Tracheal epithelial cell (primary cell): ENCODE measurements at places on chromosomes 11 and 22. TPM values are rescaled to one million over a fixed set of nuclear protein-coding genes. Genes with fewer than 3 reads are reported as not detected.

Gene MCAM
- total RNA-seq = 44.1 and 177 TPM in 2 replicates

Gene RIC3
- 0.43 and 0.96 TPM in 2 replicates for total RNA-seq

Gene MOGAT2
- not detected in 2 replicates for total RNA-seq

Gene ARHGAP20
- total RNA-seq = under 0.01 and 0.24 TPM in 2 replicates

Gene B3GAT1
- not detected in 2 replicates for total RNA-seq

Gene CHRM1
- total RNA-seq = not detected in 2 replicates

Gene TRIM29
- total RNA-seq = 488 and 512 TPM in 2 replicates

Gene CDHR5
- not detected in 2 replicates for total RNA-seq

Gene MPZL3
- total RNA-seq = 28.2 and 34.3 TPM in 2 replicates

Gene ZBTB3
- 9.9 and 11.5 TPM in 2 replicates for total RNA-seq

Gene CHCHD10
- 8.1 and 9.2 TPM in 2 replicates for total RNA-seq

Gene OR51B4
- not detected in 2 replicates for total RNA-seq

Gene HSPB2
- total RNA-seq = 0.24 TPM in 1 of 2 replicates, not detected in the other

Gene NFRKB
- total RNA-seq = 19.0 and 35.4 TPM in 2 replicates

Gene THRSP
- not detected in 2 replicates for total RNA-seq

Gene PGM2L1
- total RNA-seq = 0.64 and 8.7 TPM in 2 replicates

Gene BRSK2
- total RNA-seq = under 0.01 TPM in 1 of 2 replicates, not detected in the other
